ENCODE measurements at places on chromosomes 16 and 17. TPM values are rescaled to one million over a fixed set of nuclear protein-coding genes. Genes with fewer than 3 reads are reported as not detected.

Gene GNG13
- total RNA-seq, result not detected

Gene MYH3
- 0.80 TPM for total RNA-seq

Gene CES3
- 0.29 TPM for total RNA-seq

Gene MYADML2
- not detected for total RNA-seq

Gene LHX1
- not detected for total RNA-seq

Gene KCNG4
- total RNA-seq, result not detected

Gene OR1F1
- not detected for total RNA-seq
